ENCODE measurements at places on chromosomes 7 and 10. TPM values are rescaled to one million over a fixed set of nuclear protein-coding genes. Genes with fewer than 3 reads are reported as not detected.

The IL15RA gene
- total RNA-seq = 17.2 TPM

The WAPL gene
- 49.6 TPM for total RNA-seq

The HMX3 gene
- not detected for total RNA-seq

The MKX gene
- not detected for total RNA-seq

The CUZD1 gene
- 2.8 TPM for total RNA-seq

The CALHM2 gene
- 131 TPM for total RNA-seq

The DDC gene
- not detected for total RNA-seq

The NPY4R2 gene
- not detected for total RNA-seq

The ARHGAP21 gene
- total RNA-seq = 28.1 TPM

The LHPP gene
- total RNA-seq = 24.7 TPM

The ABHD11 gene
- 20.7 TPM for total RNA-seq

The MRPS33 gene
- total RNA-seq = 62.9 TPM

The DPCD gene
- 5.1 TPM for total RNA-seq

The ZNF786 gene
- total RNA-seq = 7.6 TPM

The SYT15 gene
- 0.55 TPM for total RNA-seq

The HOXA10 gene
- total RNA-seq = not detected

Data from activated CD8-positive, alpha-beta T cell treated with anti-CD3 and anti-CD28 coated beads, Interleukin-2, amount 10 ng/mL, durations not matched to agents 7 days and 5 days (primary cell).